ENCODE measurements at places on chromosomes 4 and X.
A peak's percentile ranks its signal among the peaks of the same experiment; 100 is the strongest.

DNA sequence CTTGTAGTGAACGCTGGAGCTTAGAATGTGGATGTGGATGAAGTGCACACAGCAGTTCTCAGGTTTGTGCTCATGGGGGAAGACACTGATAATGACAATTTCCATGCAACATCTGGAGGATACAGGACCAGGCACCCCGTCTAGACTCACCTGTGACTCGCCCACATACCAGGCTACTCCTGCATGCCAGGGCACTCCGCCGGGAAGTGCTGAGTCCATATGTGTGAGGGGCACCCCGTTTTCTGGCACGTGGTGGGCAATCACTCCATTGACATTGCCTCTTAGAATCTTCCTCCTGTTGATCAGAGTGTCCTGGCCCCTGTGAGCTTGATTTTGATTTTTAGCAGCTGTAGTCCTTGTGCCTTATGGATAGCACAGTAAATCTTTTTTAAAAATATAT, 90.9 kb upstream of the LRPAP1 start:
- DNase-seq, result no peak

DNA sequence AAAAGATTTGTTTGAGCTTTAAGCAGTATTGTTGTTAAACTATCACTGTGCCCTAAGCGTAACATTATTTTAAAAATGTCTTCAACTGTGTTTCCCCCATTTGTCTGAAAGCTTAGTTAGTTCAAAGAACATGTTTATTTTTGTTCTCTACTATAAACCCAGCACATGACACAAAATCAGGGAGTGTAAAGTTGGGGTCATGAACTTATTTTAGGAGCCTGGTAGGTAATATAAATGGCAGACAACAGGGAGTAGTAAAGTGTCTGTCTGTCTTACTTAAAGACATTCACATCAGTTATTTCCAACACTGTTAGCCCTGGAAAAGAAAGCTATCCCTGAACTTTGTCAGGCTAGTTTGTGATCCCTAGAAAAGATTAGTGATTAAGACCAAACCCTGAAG, 3.9 kb downstream of the AIMP1 start:
- no peak for DNase-seq

DNA sequence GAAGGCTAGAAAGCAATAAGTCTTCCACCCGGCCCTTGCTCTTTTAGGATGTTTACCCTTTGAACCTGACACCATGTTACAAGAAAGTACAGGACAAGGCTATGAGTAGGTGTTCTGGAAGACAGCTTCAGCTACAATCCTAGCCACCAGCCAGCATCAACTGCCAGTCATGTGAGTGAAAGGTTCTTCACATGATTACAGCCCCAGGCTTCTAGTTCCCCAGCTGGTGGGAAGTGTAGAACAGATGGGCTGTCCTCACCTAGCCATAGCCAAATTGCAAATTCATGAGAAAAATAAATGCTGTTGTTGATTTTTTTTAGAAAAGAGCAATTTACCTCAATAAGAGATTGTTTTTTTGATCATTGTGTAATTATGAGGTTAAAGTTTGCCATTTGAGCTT, 60.8 kb downstream of the GRXCR1 start:
- no peak for DNase-seq

DNA sequence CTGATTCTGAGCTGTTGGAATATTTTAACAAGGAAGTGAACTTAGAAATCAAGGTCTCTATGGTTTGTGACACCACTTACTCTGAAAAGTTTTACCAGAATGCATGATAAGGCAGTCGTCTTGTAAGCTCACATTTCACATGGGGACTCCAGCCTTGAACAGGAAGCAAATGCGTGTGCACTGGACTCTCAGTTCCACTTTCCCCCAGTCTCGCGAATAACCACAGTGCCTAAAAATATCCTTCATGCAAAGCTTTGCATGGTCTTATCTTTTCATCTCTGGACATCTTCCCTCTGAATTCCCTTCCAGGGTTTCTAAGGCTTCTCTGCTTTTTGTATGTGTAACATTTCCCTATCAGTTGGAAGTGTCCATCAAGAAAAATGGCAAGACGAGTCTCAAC, 581.8 kb downstream of the NLGN4X start:
- peak; percentile 21 for DNase-seq

DNA sequence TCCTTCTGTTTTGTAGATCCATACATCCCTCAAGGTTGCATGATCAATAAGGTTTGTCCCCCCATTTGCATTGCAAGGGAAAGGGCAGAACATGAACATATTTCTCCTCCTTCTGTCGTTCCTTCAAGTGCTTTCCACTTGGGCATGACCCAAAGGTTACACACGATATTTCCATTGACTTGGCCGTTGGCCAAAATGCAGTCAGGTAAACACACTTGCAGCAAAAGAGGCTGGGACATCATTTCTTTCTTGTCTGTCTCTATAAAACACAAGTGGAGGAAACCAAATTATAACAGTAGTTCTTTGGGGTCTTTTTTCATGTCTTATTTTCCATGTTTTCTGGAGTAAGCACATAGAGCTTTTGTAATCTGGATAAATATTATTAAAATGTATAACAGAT, 156.1 kb downstream of the FRAS1 start:
- no peak for DNase-seq

GRCh38 chr4:149280806-149281205, 534.8 kb downstream of the IQCM start:
- DNase-seq, result no peak

DNA sequence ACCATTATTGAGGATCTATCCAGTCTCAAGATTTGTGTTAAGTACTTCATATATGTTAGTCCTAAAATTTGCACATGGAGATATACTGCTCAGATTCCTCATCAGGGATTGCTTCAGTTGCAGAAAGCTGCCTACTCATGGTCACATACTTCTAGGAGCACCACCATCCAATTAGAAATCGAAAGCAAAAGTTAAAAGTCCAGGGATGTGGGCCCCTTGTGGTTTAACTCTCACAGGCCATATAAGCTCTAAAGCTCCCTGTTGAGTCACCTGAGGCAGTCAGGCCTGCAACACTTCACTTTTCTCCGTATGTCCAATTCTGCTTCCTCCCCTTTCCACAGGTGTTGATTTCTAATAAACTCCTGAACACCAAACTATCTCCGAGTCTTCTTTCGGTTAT, 84.2 kb downstream of the CNOT6L start:
- DNase-seq, result peak; percentile 40

DNA sequence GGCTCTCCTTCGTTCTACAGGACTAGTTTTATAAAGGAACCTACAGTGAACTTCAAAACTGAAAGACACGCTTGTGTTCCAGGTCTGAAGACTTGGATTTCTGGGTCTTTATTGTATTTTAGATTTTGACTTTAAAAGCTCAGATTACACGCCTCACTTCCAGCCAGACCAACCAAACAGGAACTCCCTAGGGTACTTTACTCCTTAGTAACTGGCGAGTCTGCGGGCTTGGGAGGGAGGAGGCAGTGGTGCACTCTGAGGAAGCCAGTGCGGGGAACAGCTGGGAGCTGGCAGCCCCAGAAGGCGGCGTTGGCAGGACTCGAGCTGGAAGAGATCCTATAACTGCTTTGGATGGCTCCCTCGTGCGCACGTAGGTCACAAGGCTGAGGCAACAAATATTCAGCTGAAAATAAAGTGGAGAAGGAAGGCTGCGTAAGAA, 391 bp upstream of the PHKA1 start:
- DNase-seq, result no peak

DNA sequence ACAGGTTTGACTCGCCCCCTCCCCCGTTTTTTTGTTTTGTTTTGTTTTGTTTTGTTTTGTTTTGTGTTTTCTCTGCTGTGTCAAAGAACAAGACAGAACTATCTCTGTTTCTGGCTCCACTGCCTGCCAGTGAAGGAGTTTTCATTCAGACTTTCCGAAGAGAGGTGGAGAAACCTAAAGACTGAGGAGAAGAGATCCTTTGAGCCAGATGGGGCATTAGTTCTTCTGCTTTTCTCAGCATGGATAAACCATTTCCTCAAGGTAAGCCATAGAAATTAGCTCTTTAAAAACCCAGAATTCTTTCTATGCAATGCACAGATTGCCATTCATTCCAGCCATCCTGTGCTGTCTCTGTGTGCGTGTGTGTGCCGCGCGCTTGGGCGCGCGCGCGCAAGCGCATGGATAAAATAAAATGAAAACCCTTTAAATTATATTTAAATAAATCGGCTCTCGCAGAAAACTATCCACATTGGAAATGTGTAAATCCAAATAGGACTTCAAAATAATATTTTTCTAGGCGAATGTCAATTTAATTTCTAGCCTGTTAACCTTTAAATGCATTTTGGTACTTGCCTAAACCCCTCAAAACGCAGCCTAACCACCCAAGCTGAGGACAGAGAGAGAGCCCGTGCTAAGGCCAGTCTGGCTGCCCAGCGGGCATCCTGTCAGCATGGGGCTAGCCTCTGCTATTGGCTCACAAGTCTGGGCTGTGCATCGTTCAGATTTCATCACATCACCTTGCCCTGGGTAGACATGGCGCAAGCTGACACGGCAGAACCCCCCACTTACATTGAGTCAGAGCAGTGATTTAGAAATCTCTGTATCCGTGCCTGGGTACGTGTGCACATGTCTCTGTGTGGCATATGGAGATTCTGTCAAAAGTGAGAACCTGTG, 113.0 kb upstream of the VAMP7 start:
- DNase-seq, result no peak

DNA sequence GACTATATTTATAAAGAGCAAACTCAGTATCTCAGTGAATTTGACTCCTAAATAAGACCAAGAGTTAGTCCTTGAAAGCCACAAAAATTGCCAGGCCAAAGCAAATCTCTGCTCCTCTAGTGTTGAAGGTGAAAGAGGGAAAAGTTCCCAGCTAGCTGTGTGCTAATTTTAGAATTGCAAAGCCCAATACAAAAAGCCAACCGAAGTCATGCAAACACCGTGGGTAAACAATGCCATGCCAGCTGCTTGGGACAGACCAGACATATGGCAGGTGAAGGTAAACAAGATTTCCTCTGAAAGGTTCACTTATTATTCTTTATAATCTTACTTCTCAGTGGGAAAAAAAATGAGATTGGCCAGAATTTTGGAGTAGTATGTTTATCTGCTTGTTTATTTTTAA, 80.5 kb upstream of the LNX1 start:
- DNase-seq, result no peak

- no peak for DNase-seq
These were observed 42.9 kb downstream of the NALF2 start for GRCh38 chrX:69546978-69547377.

DNA sequence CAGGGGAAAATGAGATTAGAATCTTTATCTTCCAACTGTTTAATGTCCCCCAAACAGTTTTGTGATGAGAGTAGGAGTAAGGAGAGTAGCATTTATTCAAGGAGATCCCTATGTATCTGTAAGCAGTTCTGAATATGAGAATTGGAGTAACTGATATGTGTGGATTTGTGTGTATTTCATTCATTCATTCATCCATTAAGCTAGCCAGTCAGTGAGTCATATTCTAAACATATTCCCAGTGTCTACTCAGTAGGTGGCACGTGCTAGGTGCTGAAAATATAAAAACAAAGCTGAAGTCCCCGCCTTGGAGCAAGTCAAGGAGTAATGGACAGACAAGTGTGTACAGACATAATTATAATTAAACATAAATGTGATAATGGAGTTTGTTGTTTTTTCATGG, 12.4 kb upstream of the STX18 start:
- DNase-seq, result no peak

GRCh38 chrX:148380107-148380506, 120.3 kb upstream of the AFF2 start:
- no peak for DNase-seq

DNA sequence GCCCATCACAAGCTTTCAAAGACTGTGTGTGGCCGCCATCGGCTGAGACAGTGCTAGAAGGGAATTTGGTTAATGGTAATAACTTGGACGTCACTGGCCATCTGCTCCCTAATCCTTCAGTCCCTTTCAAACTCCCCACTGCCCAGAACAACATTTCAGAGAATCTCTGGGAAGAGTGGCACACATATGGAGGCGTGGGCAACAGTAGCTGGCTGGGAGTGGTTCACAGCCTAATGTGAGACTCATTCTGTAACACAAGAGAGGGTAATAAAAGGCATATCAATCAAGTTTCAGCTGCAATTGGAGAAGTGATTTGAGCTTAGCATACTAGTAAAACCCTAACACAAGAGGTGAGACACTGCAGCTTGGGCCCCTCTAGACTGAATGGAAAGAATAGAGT, 15.4 kb downstream of the SMIM10 start:
- no peak for DNase-seq

DNA sequence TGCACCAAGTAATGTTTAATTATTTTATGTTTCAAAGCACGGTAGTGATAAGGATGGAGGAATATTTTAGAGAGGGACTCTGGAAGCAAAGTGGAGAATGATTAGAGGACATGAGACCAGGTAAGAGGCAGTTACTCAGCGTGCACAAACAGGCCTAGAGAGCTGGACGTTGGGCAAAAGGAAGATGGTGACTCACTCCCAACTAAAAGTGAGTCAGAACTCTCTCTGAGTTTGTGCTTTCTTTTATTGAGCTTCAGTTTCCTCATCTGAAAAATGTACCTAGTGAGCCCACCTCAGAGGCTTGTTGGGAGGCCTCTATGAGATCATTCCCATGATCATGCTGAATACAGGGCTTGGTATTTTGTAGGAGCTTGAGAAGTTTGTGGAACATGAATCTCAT, 1.6 kb upstream of the ZC4H2 start:
- no peak for DNase-seq

DNA sequence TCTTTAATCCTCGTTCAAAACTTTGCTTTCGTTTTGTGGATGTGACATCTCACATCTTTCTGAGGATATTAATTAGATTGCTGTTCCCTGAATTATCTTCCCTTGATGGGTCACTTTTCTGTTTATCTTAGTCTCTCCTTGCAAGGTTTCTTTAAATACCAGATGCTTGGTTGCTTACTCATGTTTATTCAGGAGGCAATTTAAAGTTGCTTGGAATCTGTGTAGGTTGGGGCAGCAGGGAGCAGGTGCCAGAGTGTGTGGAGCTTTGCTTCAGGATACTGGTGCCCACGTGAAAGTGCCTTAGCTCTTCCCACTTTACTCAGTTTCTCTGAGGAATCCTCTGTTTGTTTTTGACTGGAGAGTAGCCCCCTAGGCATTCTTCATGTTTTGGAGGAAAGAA, 24.0 kb downstream of the ANAPC4 start:
- no peak for DNase-seq

GRCh38 chr4:11342401-11342800, 86.3 kb downstream of the HS3ST1 start:
- no peak for DNase-seq

- DNase-seq, result no peak
These were observed 224.8 kb downstream of the GRID2 start for GRCh38 chr4:92528541-92528940.

- no peak for DNase-seq
These were observed 89.3 kb upstream of the HHIP start for GRCh38 chr4:144556636-144557035.

DNA sequence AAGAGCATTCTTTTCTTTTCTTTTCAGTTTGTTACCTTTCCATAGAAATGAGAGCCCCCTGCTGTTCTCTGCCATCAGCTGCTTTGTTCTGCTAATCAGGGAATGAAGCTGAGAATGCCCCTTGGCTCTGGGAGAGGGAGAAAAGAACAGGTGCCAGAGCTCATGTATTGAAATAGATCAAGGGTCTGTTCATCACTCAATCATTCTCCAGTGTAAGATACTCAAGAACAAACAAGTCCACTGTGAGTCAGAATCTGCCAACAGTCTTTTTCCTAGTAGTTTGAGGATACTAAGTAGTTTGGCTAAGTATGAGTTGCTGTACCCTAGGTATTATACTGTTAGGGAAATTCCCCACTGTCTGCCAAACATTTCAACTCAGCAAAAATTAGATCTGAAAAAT, 144.3 kb downstream of the RTL3 start:
- peak; percentile 2 for DNase-seq

GRCh38 chr4:100631281-100631968, 113.6 kb upstream of the EMCN start:
- DNase-seq, result no peak

Data from GM20000 (cell line).